ENCODE measurements at places on chromosomes 6 and 20. TPM values are rescaled to one million over a fixed set of nuclear protein-coding genes. Genes with fewer than 3 reads are reported as not detected.
A peak's percentile ranks its signal among the peaks of the same experiment; 100 is the strongest.

Gene SRSF6
- total RNA-seq, result 168 TPM

Gene TMEM170B
- total RNA-seq, result 3.6 TPM

Gene VWA7
- 1.7 TPM for total RNA-seq

Gene NKX2-4
- not detected for total RNA-seq

Gene PLEKHG1
- total RNA-seq, result 0.73 TPM

Gene TAGAP
- total RNA-seq, result 195 TPM

Gene KHDRBS2
- not detected for total RNA-seq

Gene WDR46
- 25.3 TPM for total RNA-seq

Gene AGER
- 38.0 TPM for total RNA-seq

DNA sequence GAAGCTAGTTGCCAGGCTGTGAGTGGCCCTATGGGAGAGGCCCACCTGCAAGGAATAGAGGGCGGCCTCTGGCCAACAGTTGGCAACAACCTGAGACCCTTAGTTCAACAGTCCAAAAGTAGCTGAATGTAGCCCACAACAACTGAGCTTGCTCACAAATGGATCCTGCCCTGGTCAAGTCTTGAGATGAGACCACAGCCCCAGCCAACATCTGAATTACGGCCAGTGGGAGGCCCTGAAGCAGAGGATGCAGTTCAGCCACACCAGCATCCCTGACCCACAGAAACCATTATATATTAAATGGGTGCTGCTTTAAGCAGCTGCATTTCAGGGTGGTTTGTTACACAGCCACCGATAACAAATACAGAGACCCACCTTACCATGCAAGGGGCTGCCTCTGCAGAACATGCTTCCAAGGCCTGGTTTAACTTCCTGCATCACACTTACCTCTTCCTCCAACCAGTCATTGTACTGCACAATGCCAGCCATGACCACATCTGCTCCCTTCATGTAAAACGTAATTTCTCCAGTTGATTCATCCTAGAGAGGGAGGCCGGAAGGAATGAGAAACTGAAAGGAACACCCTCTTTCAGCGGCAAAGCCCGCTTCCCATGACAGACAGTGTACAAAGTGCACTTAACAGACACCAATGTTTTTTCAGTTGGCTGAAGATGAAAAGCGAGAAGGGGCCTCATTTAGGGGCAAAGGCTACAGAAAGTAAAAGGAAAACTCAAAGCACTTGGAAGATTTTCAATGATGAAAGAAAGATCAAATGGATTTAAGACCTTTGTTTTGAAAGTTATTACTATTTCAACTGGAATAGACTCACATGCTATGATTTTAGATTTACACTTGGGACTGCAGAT lies 86.2 kb upstream of the NFATC2 start:
- DNase-seq, result no peak

GRCh38 chr20:18743665-18744440 lies 69.7 kb upstream of the SCP2D1 start:
- DNase-seq, result no peak

GRCh38 chr20:17482536-17482935 lies 48.6 kb downstream of the BFSP1 start:
- no peak for DNase-seq

DNA sequence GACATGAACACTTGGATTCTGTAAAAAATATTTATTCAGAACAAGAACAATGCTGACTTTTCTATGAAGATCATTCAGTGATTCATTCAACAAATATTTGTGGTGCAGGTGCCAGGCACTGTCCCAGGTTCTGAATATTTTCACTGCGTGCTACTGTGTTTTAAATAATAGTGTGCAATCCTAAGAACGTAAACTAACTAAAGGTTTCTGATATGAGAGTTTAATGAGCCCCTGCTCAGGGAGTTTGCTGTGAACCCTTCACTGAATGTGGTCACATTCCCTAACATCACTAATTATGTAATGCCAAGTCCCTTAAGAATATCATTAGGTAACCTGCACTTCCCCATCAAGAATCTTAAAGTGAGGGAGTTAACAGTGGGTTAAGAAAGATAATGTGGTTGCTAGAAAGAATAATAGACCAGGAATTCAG lies 1.7 kb upstream of the TMEM170B start:
- DNase-seq, result no peak

DNA sequence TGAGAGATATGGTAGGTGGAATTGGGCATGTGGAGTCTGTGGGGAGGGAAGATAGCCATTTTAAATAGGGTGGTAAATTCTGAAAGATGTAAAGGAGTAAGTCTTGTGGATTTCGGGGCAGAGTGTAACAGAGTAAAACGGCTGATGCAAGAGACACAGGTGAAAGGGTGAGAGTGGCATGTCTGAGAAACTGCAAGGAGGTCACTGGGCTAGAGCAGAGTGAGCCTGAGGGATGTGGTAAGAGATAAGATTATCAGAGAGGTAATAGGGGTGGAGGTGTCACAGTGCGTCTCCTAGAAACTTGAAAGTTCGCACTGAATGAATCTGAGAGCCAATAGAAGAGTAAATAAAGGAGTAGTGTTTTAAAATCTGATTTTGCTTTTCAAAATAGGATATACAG lies 308.1 kb downstream of the EPM2A start:
- no peak for DNase-seq

- DNase-seq, result no peak
These were observed 94.5 kb downstream of the TPBG start for GRCh38 chr6:82458147-82458546.

GRCh38 chr6:43949551-43949991 lies 177.7 kb downstream of the MRPL14 start:
- no peak for DNase-seq

DNA sequence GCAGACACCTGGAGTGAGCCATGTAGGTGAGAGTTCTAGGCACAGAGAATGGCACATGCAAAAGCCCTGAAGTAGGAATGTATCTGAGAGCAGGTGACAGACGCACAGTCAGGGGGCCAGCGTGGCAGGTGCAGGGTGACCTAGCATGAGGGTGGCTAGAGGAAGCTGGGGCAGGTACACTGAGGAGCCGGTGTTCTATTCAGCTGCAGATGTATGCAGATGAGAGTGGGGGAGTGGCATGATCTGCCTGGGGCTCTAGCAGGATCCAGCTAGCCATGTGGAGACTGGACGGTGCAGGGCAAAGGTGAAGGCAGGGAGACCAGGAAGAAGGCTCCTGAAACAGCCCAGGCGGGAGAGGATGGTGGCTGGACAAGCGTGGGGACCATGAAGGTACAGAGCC lies 10.7 kb downstream of the PEDS1 start:
- no peak for DNase-seq

DNA sequence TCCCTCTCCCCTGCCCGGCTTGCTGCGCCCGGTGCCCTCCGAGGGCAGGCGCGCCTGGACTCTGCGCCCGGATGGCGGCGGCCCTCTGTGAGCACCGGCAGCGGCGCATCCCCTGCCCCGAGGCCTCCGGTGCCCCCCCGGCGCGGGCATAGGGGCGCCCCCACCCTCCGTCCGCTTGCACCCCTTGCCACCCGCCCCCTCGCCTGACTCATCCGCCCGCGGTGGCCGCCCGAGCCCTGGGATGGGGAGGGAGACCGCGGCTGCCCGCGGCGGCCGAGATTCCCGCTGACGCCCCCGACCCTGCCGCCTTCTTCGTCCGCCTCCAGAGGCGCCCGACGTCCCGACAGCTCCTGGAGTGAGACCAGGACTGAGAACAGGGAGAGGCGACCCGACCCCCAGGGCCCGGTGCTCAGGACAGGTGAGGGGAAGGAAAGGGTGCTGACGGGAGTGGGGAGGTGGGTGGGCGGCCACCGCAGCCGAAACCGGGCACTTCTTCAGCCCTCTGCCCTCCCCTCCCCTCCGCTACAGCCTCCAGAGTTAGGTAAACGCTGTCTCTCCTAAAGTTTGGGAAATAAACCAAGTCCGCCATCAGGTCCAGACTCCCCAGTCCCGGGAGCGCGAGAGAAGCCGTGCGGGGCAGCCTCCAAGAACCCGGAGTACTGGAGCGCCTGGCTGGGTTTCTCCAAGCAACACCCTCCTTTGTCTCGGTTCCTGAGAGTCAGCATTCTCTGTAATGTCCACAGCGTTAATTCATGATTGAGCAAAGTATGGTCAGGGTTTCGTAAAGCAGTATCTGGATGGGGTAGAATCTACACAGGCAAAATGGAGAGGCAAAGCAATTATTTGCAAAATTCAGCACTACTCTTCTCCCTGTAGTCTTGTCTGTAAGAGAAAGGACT lies 539 bp downstream of the TMEM200A start:
- DNase-seq, result no peak

- peak; percentile 79 for DNase-seq
These were observed 982 bp downstream of the HECA start for GRCh38 chr6:139135578-139136545.

DNA sequence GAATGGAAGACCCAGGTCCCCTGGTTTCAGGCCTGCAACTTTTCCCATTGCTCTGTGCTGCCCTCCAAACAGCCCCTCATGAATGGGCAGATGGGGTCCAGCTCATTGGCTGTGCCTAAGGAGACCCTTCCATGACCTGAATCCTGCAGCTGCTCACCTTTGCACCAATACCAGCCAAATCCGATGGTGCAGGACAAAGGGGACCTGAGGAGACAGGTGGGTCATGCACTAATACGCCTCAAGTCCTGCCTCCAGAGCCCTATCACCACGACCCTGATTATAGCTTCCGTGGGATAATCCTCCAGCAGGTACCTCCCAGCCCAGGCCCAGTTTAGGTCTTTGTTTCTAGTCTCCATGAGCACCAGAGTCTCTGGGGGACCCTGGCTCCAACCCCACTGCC lies 16.8 kb downstream of the TREM1 start:
- DNase-seq, result no peak

DNA sequence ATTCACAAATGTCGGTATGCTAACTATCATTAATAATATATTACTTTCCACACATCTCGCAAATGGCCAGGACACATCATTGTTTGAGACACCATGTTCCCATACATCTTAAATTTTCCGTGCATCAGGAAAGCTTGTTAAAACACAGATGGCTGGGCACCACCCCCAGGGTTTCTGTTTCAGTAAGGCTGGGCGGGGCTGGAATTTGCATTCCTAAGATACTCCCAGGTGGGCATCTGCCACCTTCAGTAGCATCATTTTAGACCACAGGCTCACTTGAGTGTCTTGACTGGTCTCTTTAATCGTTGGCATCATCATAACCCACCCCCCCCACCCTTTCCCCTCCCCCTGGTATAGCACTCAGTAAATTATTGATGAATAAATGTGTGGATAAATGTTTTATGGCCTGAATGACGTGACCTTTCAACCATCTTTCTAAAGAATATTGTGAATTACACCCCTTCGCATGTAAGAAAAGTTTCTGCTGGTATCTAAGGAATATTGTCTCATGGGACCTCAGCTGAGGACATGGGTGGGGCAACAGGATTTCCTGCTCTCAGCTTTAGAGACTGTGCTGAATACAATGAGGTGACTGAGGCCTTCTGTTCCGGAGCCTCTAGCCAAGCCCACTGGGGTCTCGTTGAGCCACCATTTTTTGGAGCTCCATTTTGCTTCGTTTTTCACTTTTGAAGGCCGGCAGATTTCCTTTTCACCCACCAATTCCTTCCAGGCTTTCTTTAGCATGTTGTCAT lies 124.1 kb upstream of the NEDD9 start:
- no peak for DNase-seq

DNA sequence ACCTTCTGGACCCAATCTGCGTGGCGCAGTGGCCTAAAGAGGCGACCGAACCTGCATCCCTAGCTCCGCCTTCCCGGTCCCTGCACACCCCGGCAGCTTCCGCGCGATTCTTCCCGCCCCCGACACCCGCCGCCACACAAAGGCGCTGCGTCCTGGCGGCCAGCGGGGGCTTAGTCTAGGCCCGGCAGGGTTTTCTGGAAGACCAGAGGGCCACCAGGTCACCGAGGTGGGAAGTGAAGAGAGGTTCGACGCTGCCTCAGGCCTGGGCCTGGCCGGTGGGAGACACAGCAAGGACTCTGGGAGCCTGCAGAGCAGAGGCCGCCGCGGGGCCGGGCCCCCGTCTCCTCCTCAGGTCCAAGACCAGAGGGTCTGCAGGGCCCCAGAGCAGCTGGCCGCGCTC lies 154.9 kb downstream of the OR2B2 start:
- DNase-seq, result peak; percentile 49

- DNase-seq, result no peak
These were observed 76.8 kb downstream of the ERMARD start for GRCh38 chr6:169828176-169828575.

GRCh38 chr20:58715801-58716475 lies 23.3 kb downstream of the NPEPL1 start:
- no peak for DNase-seq

- DNase-seq, result no peak
These were observed 13.4 kb downstream of the C20orf173 start for GRCh38 chr20:35515949-35516645.

DNA sequence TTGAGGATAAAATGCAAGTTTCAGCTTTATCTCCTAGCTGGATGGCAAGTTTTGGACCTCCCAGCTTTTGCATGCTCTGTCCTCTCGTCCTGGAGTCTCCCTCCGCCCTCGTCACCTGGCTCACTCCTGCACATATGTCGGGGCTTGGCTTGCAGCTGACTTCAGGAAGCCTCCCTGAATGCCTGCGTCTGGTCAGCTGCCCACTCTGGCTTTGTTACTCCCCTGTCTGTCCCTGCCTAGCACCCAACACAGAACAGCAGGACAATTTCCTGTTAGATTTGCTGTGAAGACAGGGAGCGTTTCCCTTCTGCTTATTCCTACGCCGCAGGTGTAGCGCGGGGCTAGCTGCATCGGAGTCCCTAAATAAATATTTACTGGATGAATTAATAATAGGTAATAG lies 5.4 kb downstream of the JPH2 start:
- DNase-seq, result no peak

DNA sequence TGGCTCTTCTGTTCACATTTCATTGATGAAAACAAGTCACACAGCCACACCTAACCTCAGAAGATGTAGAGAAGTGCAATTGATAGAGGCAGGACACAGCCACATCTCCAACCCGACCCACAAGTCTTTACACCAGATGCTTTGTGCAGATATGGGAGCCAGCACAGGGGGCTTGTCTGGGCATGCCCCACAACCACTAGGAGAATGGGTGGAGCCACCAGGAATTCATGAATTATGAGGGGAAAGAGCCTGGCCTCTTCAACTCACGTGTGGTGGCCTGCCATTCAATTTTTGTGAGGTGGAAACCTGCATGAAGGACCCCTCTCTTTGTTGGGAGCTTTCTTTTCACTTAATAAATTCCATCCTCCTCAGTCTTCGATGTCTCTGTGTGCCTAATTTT lies 79.1 kb downstream of the OGFRL1 start:
- DNase-seq, result no peak

DNA sequence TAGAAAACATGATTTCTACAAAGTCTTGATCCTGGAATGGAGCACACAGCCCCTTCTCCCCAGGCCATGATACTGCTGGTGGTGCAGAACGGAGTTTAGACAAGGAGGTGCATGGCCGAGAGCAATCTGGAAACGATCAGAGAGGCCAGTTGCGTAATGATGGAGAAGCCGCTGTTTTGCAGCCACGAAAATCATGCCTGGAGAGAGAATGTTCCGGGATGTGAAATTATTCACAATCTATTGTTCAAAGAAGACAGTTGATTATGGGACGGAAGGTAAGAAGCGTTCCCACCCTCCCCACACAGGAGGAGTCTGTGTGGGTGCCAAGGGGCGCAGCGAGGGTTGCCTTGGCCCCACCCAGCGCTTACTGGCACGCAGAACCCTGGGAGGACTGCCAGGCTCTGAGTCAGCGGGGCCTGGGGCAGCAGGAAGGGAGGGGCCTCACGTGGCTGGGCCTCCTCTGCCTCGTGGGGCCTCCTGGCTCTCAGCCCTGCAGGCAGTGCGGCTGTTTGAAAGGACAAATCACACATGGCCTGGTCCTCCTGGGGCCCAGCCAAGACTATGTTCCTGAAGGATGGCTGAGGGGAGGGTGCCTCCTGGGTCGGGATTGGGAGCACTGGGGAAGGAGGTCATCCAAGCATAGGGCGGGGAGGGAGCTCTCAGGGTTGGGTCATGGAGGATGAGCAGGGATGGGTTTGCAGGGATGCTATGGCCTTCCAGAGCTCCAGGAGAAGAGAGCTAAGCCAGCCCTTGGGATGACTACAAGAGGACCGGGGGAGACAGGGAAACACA lies 8.7 kb upstream of the AP5S1 start:
- peak; percentile 96 for DNase-seq
